Stimulated activated naive CD8-positive, alpha-beta T cell treated with anti-CD3 and anti-CD28 coated beads, Interleukin-15, amount 100 ng/mL, for 72 hours (primary cell): ENCODE measurements at places on chromosomes 7 and 10.

- no peak for DNase-seq
Observed at GRCh38 chr10:20006169-20006870, 190.1 kb downstream of the PLXDC2 start.

GRCh38 chr7:142632271-142633134, 116.8 kb upstream of the PRSS1 start:
- DNase-seq, result peak; percentile 56

GRCh38 chr7:5396542-5396941, 27.1 kb downstream of the TNRC18 start:
- DNase-seq, result peak; percentile 78

DNA sequence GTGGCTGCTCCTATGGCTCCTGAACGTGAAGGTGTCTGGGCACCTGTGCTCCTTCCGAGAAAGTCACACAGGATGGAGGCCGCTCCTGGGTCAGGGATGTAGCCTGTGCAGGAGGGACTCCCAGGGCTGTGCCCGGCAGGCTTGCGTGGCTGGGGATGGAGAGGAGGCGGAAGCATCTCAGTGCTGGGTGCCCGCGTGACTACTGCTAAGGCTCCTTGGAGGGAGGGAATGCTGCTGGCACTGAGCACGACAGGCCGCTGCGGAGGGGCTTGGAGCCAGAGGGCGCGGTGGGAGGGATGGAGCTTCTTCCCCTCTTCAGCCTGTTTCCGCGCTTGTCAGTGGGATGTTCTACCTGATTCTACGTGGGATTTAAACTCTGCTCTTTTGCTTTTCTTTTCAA, 35.0 kb downstream of the ADCY1 start:
- DNase-seq, result no peak

DNA sequence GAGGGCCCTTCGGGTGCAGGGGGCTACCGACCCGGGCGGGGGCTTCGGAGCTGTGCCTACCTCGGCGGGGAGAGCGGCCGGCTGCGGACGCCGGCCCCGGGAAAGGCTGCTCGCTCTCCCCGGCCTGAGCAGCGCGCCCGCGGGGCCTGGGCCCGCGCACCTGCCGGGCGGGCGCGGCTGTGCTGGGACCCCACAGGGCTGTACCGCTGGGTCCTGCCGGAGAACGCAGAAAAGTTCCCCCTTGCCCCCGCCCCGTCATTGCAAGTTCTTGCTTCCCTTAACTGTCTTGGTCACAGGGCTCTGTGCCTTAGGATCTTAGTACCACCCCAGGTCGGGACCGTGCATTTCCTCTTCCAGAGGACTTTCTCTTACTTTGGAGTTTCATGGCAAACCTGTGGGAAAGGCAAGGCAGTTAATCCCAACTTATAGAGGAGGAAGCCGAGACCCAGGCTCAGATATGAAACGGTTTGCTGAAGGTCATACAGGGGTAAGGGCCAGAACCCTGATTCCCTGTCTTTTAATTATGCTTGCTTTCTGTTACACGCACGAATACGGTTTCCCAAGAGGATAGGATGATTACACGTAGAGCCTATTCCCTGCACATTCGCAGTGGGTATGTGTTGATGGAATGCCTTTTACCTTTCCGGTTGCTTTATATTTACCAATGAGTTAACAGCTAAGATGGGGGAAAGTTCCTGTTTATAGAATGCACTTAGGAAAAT, 652 bp downstream of the PCGF5 start:
- DNase-seq, result no peak

GRCh38 chr10:99430116-99430450, 341 bp downstream of the GOT1 start:
- DNase-seq, result no peak

- DNase-seq, result no peak
Observed at GRCh38 chr7:140079121-140079536, 16.4 kb upstream of the PARP12 start.

DNA sequence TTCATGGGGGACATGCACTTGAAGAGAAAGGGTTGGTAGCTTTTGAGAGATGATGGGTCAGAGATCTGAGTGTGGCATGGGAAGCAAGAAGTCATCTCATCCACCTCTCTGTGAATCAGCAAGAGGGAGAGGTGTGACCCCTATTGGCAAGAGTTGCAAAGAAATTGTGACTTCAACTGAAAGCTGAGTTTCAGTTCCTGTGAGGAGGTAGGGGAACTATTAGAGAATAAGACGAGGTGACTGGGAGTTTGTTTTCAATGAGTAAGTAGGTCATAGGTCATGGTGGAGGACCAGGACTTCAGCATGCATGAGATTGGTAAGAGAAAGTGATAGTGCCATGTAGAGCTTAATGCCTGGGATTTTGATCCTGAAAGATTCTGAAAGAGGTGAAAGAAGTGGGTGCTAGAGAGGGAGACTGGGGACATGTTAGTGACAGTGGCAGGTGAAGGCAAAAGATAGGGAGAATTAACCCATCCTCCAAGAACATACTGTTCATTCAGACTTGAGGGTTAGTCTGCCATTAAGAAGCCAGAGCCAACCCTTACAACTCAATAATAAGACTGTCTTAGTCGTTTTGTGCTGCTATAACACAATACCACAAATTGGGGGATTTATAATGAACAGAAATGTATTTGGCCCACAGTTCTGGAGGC, 75.5 kb upstream of the CAPZA2 start:
- DNase-seq, result peak; percentile 40

DNA sequence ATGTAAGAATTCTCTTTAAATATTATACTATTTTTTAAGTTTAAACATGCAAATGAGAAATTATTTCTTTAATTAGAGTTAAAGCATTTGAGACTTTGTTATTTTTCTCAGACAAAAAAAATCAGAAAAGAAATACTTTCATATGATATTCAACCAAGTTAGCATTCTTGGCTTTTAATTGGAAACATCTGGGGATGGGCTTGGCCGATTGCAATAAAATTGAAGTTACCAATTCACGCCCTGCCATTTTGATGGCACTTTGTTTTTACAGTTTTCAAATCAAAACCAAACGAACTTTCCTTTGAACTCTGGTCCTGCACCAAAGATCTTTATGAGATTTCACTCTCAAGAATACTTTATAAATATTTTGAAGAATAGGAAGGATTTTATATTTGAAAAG, 127.7 kb downstream of the ATE1 start:
- DNase-seq, result no peak

DNA sequence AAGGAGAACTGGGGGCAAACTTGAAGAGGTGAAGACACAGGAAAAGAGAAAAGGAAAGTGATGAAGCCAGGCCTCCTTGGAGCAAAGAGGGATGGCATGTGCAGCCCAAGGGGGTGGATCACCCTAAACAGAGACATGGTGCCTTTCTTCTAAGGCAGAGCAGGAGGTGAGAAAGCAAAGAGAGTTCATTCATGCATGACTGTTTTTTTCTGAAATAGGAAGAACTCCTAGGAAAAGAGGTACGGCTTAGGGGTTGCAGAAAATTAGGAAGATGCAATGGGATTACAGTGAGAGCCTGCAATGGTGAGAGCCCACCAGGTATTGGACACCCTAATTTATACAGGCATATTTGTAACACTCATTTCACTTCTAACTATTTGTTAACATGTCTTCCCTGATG, 15.9 kb downstream of the ITGB1 start:
- no peak for DNase-seq

GRCh38 chr10:119105155-119105554, 1.2 kb downstream of the DENND10 start:
- DNase-seq, result no peak

DNA sequence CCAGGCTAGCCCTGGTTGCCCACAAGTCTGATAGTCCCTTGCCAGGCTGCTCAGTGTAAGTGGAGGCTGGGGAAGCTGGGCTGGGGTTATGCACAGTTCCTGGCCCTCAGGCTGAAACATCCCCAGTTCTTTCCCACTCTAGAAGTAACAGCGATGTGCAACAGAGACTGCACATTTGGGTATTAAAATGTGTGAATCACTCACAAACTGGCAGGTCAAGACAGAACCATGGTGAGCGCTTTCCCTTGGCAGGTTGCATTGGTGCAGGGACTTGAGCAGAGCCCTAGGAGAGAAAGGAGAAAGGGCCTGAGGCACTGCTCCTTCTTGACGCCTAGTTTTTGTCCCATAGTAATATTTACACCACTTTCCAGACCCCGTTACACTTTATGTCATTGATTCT, 56.1 kb upstream of the SLC35B4 start:
- DNase-seq, result no peak

DNA sequence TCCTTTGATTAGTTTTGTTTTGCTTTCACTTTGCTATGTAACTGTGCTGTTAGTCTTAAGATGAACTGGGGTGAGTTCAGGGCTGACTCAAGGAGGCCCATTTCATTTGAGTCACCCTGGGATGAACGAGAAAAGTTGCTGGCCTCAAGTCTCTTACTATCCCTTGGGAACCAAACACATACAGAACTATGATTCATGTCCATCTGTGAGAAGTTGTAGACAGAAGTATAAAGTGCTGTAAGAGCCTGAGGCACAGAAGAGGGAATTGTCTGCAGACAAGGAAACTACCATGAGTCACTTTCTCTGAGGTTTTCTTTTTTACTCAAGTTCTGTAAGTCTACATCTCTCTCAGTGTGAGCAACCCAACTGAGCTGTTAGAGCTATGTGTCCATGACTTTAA, 179.8 kb upstream of the CSTF2T start:
- DNase-seq, result peak; percentile 3

DNA sequence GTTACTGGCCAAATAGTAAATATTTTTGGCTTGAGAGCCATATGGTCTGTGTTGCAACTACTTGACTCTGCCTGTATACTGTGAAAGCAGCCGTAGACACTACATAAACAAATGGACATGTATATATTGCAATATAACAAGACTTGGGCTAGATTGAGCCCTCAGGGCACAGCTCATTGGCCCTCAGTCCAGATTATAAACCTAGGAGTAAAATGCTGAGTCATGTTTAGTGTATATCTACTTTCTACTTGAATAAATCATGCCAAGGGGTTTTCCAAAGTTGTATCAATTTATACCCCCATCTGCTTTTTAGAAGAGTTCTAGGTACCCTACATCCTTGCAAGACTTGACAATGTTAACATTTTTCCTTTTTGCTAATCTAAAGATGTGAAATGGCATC, 27.4 kb upstream of the POU6F2 start:
- DNase-seq, result no peak

DNA sequence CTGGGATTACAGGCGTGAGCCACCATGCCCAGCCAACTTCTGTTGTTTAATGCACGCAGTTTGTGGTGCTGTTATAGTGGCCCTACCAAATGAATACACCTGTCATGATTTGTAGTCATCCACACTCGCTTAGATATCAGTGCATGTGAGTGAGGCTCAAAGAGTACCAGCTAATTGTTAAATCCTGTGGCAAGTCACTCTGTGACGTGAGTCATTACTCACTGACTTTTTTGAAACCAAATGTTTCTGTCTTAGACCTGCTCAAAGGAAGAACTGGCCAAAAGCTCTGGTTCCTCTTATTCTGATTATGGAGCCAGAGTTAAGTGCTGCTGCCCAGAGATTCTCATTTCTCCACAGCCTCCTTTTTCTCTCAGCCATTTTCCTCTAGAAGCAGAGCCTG, 109.4 kb downstream of the PRKAG2 start:
- DNase-seq, result no peak

DNA sequence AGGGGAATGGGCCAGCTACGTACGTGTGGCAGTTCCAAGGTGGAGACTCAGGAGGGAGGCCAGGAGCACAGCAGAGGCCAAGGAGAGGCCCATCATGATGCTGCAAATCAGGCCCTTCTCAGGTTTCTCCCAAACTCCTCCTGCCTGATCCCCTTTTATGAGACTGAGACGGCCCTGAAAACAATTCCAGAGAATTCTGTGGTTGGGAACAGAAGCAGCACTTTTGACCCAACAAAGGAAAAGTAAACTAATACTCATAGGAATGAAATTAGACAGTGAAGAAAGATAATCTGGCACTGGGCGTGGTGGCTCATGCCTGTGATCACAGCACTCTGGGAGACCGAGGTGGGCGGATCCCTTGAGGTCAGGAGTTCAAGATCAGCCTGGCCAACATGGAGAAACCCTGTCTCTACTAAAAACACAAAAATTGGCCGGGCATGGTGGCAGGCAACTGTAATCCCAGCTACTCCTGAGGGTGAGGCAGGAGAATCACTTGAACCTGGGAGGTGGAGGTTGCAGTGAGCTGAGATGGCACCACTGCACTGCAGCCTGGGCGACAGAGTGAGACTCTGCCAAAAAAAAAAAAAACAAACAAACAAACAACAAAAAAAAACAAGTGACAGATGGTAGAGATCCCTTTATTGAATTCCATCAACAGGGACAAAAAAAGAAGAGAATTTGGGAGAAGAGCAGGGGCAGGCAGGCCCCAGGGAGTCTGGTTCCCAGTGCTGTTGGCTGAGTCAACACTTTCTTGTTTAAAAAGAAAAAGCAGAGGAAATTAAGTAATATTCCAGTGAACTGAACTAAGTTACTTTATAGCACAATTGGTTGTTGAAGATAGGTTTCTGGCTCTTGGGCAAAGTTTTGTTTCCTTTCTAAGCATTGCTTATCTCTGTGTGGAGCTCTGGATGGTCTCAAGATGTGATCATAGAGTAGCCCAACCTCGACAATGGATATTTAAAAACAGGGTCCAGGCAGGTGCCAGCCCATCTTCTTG, at the start of gene CCL26:
Gene CCL26 (minus strand): TSS at position 131 of the 997 bp plus-strand sequence. CDS start 35 bp downstream, at position 96.
- DNase-seq, result no peak

- DNase-seq, result no peak
Observed at GRCh38 chr10:102235598-102235920, 5.8 kb downstream of the PITX3 start.

GRCh38 chr7:93958216-93958615, 36.7 kb downstream of the GNG11 start:
- no peak for DNase-seq

DNA sequence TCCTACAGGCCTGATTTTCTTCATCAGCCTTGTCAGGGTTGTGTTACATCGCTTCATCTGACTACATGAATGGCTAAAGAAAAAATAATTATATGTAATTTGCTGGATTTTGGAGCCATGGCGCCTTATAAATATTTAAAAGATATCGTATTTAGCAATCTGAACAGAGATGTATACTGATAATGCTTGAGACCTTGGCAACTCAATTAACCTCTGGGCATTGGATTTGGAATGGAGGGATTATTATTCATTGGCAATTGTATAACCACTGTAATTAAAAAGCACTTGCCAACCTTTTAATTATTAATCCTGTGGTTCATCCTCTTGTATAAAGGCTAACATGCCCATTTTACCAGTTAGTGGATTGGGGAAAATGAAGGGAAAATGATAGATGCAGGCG, 745.1 kb downstream of the CNTNAP2 start:
- DNase-seq, result no peak
